GM04504 (cell line): ENCODE measurements at places on chromosomes 6 and 20.

GRCh38 chr20:22939181-22939580, 95.9 kb upstream of the SSTR4 start:
- DNase-seq = no peak

- DNase-seq = no peak
These were observed 384.4 kb upstream of the RNF217 start for GRCh38 chr6:124577734-124578281.

DNA sequence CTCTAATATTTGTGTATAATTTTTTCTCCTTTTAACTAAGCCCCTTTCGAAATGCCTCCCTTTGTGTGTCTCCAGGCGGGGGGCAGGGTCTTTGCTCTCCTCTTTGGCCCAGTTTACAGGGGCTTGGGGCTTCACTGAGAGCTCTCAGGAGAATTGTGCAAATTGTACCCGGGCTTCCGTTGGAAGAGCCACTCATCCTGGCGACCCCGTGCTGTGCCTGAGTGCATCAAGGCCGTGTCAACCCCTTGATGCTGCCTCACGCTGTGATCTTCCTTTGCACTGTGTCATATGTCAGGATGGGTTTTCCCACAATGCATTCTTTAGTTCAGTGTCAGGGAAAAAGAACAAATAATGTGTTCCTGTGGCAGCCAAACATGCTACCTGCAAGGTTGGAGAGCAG, 118.0 kb upstream of the POU3F2 start:
- DNase-seq = no peak

DNA sequence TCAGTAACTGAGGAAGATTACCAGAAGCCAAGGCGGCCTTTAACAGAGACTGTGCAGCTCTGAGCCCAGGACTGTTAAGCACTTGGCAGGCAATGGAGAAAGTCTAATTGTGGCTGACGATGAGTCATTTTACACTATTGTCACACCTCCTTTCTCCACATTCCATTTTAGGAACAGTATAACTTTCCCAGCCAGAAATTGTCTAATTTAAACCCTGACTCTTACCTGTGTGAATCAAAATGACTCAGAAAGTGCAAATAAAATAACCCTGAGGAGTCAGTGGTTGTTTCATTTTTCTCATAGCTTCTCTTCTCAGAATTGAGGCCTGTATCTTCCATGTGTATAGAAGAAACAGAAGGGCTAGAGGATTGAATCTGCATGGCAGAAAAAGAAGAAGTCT, 40.0 kb upstream of the OPN5 start:
- DNase-seq = no peak

DNA sequence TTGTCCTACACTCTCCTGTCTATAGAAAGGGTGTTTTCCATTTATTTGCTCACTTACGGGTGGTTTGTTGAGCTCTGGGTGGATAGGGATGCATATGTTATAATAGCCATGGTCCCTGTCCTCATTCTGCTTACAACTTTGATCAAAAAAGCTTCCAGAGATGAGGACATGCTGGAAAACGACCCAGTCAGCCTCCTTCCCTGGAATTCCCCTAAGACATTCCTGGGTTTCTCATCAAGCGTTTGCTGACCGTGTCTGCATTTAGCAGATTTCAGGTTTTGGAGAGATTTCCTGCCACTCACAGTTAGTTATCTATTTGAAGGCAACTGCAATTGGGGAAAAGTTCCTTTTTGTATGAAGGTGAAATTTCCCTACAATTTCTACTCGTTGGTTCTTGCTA, 152.8 kb upstream of the AFDN start:
- DNase-seq = no peak

DNA sequence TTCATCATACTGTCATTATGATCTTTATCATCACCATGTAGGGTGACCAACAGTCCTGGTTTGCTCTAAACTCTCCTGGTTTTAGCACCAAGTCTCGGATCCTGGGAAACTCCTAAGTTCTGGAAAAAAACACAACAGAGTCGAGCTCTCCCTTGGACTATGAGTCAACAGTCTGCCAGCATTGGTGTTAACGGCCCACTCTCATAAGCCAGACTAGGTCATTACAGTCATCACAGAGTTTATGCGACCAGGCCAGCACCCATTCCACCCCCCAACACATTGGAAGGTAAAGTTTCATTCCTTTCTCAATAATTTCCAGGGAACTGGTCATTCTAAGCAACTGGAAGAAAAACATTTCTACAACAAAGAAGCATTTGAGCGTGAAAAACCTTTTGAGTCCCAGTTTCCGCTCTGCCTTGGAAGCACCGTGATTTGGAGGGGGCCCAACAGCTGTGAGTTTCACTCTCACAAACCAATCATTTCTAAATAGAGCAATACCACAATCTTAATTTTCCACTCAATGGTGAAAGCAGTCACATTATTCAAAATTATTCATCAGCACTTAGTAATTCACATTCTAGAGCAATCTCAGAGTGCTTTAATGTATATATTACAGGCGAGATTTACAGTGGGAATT, 445.0 kb downstream of the CDH26 start:
- DNase-seq = no peak

DNA sequence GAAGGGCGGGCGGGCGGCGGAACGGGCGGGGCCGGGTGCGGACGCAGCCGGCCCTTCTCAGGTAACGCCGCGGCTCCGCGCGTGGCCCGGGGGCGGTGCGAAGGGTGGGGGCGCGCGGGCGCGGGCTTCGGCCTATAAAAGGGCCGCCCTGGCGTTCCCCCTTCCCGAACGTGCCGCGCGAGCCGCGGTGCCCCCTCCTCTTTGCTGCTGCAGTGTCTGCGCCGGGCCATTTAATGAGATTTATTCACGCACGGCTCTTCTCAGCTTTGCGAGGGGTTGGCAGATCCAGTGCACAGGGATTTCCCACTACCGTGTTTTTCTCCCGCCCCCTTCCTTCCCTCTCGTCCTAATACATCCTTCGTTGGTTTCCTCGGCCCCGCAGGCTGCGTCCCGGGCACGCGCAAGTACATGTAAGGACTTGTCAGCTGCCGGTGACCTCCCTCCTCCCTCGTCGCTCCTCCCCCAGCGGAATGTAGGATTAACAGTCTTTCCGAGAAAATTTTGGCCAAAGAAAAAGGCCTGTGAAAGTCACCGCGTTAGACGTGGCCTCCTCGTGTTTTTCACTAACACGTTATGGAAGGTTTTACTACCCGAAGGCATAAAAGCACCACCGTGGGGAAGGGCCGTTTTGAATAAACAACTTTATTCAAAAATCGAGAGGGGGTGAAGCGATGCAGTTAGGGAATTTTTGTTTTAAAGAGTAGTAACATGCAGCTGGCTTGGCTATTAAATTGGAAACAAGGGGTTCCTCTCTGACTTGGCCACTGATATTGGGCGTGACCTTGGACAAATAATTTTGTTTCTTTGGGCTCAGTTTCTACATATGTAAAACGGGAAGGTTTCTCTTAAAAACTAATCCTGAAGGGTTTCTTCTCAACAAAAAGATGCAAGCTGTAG, 966 bp upstream of the REV3L start:
- peak; percentile 93 for DNase-seq

DNA sequence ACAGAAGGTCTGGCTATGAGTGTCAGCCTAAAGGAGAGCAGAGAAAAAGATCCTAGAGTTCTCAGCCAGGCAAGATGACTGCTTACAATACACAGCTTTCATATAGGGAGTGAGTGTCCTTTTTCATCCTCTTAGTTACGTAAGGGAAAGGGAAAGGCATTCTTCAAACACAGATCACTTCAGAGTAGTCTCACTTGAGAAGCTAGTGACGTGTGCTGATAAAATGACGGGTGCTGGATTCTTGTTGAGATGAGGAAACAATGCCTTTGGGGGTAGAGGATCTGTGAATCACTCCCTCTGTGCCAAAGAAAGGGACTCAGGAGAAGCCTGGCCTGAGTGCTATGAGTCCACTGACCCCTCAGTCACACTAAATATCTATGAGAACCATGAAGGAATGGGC, 117.3 kb downstream of the QRSL1 start:
- peak; percentile 30 for DNase-seq

GRCh38 chr6:137286916-137287315, 67.7 kb upstream of the IFNGR1 start:
- DNase-seq = no peak

- no peak for DNase-seq
These were observed 264.2 kb downstream of the THBS2 start for GRCh38 chr6:168989421-168989820.

DNA sequence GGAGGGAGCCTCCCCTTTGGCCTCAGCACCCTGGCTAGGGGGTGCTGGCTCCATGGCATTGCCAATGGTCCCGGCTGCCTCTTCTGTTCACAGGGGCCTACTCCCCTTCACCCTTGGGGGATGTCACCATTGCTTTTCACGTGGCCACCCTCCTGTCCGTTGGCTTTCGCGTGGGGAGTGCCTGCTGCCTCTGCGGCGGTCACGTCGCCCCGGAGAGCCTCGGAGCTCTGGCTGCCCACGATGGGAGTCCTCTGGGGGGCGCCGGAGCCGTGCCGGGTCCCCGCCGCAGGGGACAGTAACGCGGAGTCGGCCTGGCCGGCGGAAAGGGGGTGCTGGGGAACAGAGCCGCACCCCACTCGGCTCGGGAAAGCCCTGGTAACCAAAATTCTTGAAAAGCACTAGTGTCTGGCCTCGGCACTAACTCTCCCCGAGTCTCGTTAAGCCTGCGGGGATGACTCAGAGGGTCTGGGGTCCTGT, 661 bp upstream of the HEBP2 start:
- DNase-seq = no peak

GRCh38 chr20:1478566-1478965, 11.9 kb upstream of the NSFL1C start:
- DNase-seq = no peak

DNA sequence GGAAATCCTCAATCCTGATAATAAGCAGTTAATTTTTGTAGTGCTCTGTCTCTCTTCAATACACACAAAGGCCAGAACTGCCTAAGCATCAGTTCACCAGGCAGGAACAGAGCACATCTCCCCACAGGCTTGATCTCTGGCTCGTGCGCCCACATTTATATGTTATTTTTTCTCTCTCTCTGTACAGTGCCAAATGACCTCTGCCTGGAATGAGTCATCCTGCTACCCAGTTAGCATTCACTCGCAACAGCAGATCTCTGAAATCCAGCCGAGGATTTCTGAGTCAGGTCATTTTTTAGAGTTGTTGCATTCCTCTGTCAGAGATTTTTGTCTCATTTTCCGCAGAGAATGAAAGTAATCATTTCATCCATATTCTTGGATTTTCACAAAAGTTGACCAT, 107.1 kb downstream of the COL12A1 start:
- DNase-seq = peak; percentile 92

GRCh38 chr6:31287619-31288018, 15.7 kb upstream of the HLA-C start:
- no peak for DNase-seq

DNA sequence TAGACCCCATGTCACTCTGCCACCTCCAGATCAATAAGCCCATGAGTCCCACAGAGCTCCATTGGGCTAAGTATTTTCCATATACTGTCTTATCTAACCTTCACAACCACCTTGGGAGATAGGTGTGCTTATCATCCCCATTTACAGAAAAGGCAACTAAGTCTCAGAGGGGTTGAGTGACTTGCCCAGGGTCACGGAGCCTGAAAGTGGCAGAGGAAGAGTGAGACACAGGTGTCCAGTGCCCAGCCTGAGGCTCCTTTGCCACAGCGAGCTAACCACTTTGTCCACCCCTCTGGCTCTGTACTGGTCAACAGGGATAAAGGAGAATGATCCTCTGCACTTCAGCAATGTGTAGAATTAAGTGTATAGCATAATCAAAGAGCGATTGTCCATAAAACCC, 124.5 kb downstream of the GMDS start:
- DNase-seq = no peak

DNA sequence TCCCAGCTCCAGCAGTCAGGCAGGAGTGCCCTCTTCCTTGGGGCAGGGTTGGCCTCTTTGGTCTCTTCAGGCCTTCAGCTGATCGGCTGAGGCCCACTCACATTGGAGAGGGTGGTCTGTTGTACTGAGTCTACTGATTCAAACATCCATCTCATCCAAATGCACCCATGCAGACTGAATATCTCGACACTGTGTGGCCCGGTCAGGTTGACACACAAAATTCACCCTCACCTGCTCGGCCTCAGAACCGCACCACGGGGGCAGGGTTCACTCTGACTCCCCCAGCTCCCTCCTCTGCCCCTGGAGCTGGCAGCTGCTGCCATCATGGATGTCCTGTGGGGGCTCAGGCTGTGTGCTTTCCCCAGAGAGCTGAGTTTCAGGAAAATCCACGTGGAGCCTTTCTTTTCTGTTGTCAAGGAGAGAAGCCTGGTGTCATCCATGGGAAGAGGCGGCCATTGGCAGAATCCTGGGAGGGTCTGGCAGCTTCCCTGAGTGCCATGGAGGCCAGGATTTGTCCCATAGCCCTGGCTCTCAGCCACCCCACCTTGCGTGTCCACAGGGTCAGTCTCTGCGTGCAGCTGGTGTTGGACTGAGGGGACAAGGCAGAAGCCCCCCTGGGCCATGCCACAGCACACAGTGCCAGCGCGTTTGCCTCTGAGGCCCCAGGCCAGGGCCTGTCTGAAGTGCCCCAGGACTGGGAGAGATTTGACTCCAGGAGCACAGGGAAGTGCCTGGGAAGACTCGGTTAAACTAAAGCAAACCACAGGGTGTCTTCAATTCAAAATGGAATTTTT, 114.1 kb downstream of the ERMARD start:
- no peak for DNase-seq

GRCh38 chr6:139395891-139396301, 21.4 kb upstream of the CITED2 start:
- no peak for DNase-seq

DNA sequence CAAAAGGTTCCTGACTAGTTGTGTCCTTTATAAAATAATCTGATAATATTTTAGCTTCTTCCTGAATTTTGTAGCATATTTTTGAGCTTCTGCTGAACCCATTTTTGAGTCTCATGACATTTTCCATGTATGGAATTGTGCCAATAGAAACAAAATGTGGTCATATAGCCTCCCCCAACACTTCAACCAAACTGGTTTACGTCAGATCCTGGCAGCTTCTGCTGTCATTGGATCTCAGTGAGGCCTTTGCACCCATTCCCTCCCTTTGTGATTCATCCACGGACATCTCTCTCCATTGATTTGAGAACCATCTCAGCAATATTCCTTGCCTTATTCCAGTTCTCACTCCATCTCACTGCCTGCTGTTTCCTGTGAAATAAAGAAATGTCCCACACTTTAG, 166.0 kb upstream of the PROKR2 start:
- DNase-seq = no peak

DNA sequence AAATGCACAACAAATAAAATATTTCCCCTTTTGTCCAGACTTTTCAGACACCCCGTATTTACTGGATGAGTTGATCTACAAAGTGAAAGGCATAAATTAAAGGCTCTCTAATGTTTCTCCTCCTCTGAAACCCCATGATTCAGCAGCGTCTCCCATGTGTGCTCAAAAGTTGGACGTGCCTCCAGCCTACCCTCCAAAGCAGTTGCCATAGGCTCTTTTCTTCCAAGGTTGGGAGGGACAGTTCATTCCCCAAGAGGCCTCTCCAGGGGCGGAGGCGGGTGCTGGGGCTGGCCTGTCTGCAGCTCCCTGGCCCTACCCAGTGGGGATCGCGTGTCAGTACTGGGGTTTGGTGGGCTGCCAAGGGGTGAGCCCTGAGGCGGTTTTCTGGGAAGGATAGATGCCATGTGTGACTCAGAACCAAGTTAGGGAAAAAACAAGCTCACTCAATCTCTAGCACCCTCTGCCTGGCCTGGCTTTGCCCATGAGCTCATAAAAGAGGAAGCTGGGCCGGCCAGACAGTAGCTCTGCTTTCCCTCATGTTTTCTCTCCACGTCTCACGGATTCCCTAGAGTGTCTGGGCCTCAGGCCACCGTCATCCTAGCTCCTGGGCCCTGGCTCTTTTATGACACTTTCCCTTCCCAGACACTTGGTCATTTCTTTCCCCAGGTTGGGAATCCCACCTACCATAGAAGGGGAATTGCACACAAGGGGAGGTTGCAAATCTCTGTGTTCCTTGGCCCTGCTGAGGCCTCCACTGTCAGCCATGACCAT, 8.0 kb upstream of the IER3 start:
- DNase-seq = peak; percentile 100

GRCh38 chr6:114032721-114033120, 61.8 kb upstream of the HDAC2 start:
- DNase-seq = no peak
